Esophagus mucosa (tissue), 1 donor: ENCODE measurements at places on chromosomes 1 and 21. TPM values are rescaled to one million over a fixed set of nuclear protein-coding genes. Genes with fewer than 3 reads are reported as not detected.

Gene GBP1
- total RNA-seq = 5.2 TPM

Gene S100A1
- total RNA-seq = 0.44 TPM

Gene IFI44L
- total RNA-seq = 0.88 TPM

Gene CYP4Z1
- total RNA-seq = 0.72 TPM

Gene IGSF3
- 55.4 TPM for total RNA-seq

Gene CFHR3
- total RNA-seq = 0.36 TPM

Gene SLAMF8
- 0.80 TPM for total RNA-seq

Gene AMPD1
- not detected for total RNA-seq

Gene TGFB2
- total RNA-seq = 0.44 TPM

Gene TMEM39B
- 10.5 TPM for total RNA-seq

Gene CCDC181
- total RNA-seq = not detected

Gene GPR153
- 9.1 TPM for total RNA-seq

Gene C2CD4D
- 0.24 TPM for total RNA-seq

Gene FCAMR
- total RNA-seq = 0.08 TPM

Gene CADM3
- total RNA-seq = 0.48 TPM

Gene HMCN1
- 1.9 TPM for total RNA-seq

Gene OR10J1
- not detected for total RNA-seq

Gene CFHR5
- not detected for total RNA-seq

Gene SMCP
- not detected for total RNA-seq

Gene TFF1
- total RNA-seq = not detected

Gene IVL
- total RNA-seq = 145 TPM

Gene SPATC1L
- 7.2 TPM for total RNA-seq

Gene LRRIQ3
- total RNA-seq = 0.28 TPM

Gene ITLN1
- total RNA-seq = not detected

Gene SUSD4
- 42.2 TPM for total RNA-seq

Gene TMPRSS2
- 41.6 TPM for total RNA-seq

Gene CD1B
- total RNA-seq = not detected

Gene DMBX1
- not detected for total RNA-seq

Gene NMNAT1
- 8.1 TPM for total RNA-seq
